GM12892 (cell line): ENCODE measurements at places on chromosomes 13 and 19.

DNA sequence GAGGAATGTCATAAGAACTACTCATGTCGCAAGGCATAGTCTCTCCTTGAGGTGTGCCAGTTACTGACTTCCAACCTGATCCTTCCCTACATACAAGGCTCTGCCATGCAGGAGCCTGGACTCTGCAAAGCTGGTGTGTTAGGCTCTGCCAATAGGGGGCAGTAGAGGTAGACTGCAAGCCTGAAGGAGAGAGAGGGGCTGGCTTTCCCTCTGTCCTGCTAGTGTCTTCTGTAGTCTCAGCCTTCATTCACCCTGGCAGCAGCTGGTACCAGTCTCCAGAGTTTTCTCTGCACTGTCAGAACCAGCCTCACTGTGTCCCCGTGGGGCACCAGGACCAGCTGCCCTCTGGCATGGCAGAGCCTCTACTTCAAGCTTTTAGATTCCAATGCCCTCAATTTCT is 14.5 kb downstream of the SHISA2 start:
- no peak for DNase-seq

GRCh38 chr13:113887700-113888201 is 23.9 kb upstream of the GAS6 start:
- no peak for DNase-seq

DNA sequence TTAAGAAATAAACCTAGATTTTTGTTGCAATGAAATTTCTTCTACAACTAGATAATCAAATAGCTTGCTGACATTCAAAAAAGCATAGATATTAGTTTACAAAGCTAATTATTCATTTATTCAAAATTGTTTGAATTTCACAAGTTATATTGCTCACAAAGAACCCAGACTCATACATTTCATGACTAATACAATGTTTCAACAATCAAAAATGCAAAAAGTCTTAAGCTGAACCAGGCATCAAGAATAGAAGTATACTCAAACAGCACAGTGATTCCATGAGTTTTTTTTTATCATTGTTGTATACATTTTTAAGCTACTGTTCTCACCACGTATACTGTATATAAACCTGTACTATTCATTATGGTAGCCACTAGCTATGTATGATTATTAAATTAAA is 51.0 kb downstream of the DIAPH3 start:
- DNase-seq, result no peak

DNA sequence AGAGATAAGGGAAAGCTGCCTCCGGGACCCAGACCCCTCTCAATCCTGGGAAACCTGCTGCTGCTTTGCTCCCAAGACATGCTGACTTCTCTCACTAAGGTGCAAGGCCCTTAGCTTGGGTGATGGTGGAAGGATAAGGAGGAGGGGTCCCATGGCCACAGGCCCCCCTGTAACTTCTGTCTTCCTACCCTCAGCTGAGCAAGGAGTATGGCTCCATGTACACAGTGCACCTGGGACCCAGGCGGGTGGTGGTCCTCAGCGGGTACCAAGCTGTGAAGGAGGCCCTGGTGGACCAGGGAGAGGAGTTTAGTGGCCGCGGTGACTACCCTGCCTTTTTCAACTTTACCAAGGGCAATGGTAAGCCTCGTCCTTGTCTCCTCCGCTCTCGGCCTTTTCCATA is 2.0 kb downstream of the CYP2F1 start:
- no peak for DNase-seq

DNA sequence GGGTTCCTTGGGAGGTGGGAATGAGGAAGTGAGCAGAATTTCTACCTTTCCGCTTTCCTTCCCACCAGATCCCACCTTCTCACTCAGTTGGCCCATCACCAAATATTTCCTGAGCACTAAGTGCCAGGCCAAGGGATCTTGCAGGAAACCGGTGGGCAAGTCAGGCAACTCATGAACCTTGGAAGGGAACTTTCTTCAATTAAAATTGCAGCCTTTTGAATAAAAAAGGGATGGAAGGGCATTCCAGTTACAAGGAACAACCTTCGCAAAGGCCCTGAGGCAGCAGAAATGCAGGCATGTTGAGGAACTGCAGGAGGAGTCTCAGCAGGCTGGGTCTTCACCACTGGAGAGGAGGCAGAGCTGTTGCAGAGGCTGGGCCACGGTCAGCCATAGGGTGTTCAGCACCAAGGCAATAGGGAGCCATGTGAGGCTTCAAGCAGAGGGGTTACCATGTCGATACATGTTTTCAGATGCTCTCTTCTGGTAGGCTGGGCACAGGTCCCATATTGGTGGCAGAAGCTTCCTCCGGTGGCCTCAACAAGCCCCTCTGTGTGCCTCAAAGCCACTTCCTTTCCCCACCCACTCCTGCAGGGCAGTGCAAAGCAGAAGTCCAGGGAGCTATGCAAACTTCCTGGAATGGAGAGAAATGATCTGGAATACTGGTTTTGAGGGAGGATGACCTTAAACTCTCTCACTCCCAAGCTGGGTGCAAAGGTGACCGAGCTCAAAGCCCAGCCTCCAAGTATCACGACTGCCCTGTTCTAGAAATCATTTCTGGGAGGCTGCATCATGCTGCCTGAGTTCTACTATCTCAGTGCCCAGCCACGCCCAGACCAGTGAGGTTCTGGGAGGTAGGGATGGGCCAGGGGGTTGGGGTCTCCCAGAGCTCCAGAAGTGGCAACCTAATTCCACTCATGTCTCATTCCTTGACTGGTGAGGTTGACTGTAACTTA is at the start of gene FUT6:
Gene FUT6, minus strand, starts transcription at position 638 of the 953 bp plus-strand sequence. CDS start 7,135 bp downstream, outside the sequence.
- no peak for DNase-seq

- DNase-seq, result no peak
Observed at GRCh38 chr13:36629057-36629385, 44.8 kb upstream of the SERTM1 start.

GRCh38 chr13:109700176-109700575 is 86.2 kb downstream of the IRS2 start:
- DNase-seq, result no peak

DNA sequence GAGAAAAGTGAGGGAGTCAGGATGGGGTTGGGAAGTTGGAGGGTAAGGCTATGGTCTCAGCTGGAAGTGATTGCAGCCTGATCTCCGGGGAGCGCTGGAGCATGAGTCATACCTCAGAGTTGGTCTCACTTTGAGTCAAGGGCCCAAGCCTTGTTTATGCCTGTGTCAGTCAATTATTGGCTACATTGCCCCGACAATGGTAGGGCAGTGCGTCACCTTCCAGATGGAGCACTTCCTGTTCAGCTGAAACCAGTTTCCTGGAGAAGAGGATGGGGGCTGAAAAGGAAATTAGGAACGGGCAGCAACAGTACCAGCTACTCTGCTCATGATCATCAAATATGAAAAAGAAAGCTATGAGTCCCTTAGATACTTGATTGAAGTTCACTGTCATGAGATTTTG is 60.4 kb downstream of the ADGRE1 start:
- peak; percentile 30 for DNase-seq

- DNase-seq, result no peak
Observed at GRCh38 chr13:112761701-112762689, 72.2 kb downstream of the ATP11A start.

DNA sequence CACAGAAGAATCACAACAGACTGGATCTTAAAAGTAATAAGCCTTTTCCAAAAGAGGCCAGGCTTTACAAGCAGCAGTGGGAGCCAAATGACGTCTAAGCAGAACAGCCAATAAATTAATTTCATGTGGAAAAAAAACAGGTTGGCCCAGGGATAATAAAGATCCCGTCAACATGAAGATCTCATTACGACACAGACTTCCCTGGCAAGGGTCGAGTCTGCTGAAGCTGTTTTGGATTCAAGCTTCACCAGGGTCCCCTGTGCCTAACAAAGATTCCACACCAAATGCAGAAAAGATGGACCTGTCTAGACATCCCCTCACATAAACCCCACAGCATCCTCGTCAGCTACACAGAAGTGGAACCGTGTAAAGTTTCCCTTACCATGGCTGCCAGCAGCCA is 215.1 kb upstream of the ZNF507 start:
- no peak for DNase-seq

- DNase-seq, result peak; percentile 76
Observed at GRCh38 chr19:17526922-17527321, 15.5 kb downstream of the PGLS start.

DNA sequence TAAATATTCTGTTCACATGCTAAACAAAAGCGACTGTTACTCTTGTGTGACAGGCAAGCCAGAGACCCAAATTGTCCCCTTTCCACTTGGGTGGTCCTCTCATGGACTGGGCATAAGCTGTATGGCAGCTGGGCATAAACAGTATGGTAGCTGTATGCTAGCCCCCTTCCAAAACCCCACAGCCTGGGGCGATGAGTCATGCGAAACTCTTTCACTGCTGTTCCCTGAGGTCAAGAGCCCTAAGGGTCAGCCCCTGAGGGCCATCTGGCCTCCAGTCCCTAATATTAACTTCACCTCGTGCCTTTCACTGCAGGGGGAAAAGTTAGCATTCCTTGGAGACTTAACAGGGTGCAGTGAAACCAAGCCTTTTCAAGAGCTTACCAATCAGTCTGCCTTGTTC is 45.6 kb upstream of the ZNF562 start:
- DNase-seq, result no peak

GRCh38 chr19:6856749-6857372 is 30.5 kb upstream of the ADGRE1 start:
- DNase-seq, result no peak

GRCh38 chr19:50315773-50316448 is 13.3 kb downstream of the KCNC3 start:
- peak; percentile 53 for DNase-seq

GRCh38 chr19:6677883-6678689 is 8.1 kb upstream of the TNFSF14 start:
- DNase-seq, result no peak

- DNase-seq, result no peak
Observed at GRCh38 chr13:67048821-67049150, 181.3 kb downstream of the PCDH9 start.

DNA sequence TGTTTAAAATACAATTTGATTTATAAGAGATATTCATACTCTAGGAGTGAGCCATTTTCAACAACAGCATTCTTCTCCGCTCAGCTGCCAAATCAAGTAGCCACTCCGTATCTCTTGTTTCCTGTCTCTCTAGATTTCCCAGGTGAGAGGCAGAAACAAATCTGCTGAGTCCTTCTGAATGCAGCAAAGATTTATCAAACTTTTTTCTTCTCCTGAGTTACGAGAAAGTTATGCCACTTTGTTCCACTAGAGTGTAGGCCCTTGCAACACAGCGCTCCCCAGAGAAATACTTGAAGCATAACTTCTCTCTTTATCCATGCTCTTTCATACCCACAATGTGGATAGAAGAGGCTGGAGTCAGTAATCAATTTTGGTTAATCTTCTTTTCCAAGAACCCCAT is 1960.8 kb downstream of the OLFM4 start:
- DNase-seq, result no peak

GRCh38 chr19:30228113-30228834 is 143.9 kb upstream of the ZNF536 start:
- DNase-seq, result no peak

DNA sequence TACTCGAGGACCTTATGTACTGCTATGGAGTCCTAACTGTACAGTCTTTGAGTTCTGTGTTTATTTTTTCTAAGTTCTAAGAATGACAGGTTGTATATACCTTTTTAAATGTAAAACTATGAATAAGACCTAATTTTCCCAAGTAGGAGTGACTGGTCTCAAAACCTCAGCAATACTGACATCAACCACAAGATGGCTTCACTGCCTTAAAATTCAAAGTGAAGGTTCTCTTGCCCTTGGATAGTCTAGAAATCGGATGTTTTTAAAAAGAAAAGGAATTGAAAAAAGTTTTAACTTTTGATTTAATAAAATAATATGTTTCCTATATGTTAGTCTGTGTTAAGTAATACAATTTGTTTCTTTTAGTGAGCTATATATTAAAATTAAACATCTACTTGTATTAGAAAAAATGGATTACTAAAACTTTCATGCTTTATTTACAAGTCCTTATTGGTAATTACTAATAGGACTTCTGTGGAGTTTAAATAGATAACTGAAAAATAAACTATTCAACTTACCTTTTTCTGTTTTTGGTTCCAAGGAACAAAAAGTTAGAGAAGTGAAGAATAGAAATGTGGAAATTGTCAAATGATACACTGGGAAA is 52.0 kb downstream of the TDRD3 start:
- DNase-seq, result no peak

GRCh38 chr13:50919277-50919676 is 9.7 kb downstream of the RNASEH2B start:
- no peak for DNase-seq

GRCh38 chr19:17652627-17653026 is 35.5 kb downstream of the UNC13A start:
- DNase-seq, result no peak

GRCh38 chr13:97834250-97834649 is 119.2 kb upstream of the IPO5 start:
- no peak for DNase-seq

- DNase-seq, result no peak
Observed at GRCh38 chr19:12949363-12950283, 4.0 kb downstream of the RAD23A start.

- DNase-seq, result no peak
Observed at GRCh38 chr19:6811906-6812305, 39.4 kb downstream of the VAV1 start.

GRCh38 chr19:51185868-51186215 is 39.0 kb upstream of the CD33 start:
- no peak for DNase-seq

DNA sequence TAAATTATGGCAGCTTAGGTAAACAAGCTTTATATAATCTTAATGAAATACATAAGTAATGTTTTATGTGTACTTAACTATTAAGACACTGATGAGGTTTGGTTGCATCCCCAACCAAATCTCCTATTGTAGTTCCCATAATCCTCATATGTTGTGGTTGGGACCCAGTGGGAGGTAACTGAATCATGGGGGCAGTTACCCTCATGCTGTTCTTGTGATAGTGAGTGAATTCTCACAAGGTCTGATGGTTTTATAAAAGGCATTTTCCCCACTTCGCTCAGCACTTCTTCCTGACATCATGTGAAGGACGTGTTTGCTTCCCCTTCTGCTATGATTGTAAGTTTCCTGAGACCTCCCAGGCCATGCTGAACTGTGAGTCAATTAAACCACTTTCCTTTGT is 212.7 kb downstream of the DIAPH3 start:
- DNase-seq, result no peak

- no peak for DNase-seq
Observed at GRCh38 chr19:33724721-33725060, 72.0 kb upstream of the KCTD15 start.

GRCh38 chr19:6740589-6741343 is 1.3 kb downstream of the TRIP10 start:
- DNase-seq, result no peak

GRCh38 chr13:20990910-20991525 is 70.4 kb downstream of the LATS2 start:
- no peak for DNase-seq

DNA sequence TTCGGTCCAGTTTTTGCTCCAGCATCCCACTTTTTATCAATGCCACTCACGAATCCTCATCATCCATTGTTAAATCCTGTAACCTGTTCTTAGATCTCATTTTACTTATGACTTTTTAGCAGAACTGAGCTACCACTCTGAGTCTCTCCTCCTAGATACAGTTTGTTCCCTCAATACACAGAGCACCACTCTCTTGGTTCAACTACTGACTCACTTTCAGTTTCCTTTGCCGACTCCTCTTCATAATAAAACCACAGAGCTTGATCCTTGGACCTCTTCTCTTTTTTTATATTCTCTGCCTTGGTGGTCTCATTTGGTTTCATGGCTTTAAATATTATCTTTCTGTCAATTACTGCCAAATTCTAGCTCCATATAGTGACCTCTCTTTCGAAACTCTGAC is 150.3 kb downstream of the SLITRK5 start:
- DNase-seq, result no peak

GRCh38 chr13:68124437-68125086 is 894.4 kb upstream of the PCDH9 start:
- no peak for DNase-seq

GRCh38 chr19:670609-671075 is 5.5 kb upstream of the FSTL3 start:
- DNase-seq, result no peak

- no peak for DNase-seq
Observed at GRCh38 chr19:43464134-43464775, 1.2 kb downstream of the LYPD3 start.
